ENCODE measurements at places on chromosomes 4 and X.

DNA sequence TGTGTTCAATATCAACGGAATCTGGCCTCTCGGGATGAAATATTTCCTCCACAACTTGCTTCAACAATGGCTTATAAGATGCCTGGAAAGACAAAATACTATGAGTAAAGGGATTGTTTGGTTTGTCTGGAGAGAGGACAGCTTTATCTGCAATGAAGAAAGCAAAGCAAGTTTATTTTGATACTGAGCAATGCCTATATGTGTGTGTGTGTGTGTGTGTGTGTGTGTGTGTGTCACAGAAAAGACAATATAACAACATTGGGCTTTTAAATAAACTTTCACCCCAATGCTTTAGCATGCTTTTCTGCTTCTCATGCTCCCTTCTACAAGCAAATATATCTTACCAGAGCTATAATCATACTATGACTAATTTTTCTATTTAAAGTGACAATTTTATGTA, 45.4 kb downstream of the RASL11B start:
- DNase-seq = no peak

DNA sequence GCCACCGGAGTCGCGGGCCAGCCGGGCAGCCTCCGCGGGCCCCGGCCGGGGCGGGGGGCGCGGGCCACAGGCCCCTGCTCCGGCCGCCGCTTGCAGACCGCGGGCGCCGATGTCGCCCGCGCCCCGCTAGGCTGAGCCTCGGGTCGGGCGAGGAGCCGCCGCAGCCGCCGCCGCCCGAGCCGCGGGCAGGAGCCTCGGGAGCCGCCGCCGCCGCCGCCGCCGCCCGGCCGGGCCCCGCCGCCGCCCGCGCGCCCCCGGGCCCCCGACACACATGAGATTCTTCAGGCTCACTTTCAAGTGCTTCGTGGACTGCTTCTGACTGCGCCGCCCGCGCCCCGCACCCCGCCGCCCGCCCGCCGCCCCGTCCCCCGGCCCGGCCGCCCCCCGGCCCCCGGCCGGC, 345 bp downstream of the SLC6A8 start:
- DNase-seq = no peak

DNA sequence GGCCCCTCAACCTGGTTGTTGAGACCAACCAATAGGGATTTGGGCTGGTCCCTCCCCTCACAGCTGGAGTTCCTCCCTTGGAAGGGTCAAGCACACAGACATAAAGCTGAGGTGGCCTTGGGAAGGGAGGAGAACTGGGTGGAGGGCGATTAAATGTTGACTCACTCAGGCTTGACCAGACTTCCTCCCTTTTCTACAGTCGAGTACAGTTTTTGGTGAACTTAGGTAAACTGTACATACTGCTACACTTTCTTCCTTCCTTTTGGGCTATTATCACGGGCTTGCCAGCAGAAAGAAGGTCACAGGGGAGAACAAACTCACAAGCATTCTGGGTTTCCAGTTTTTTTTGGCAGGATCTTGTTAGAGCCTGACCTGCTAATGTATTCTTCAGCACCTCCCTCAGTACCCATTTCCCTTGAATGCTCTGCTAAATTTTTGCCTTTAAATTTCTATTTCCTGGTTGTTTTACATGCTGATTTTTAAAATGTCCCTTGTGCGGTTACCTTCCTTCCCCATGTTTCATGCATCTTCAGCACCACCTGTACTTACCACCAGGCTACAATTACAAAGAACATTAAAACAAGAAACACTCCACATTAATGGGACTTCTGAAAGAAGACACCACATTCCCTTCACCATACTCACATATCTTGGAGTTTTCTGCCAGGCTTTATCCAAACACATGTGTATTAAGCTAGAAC, 135.2 kb upstream of the RASGEF1B start:
- DNase-seq = no peak

DNA sequence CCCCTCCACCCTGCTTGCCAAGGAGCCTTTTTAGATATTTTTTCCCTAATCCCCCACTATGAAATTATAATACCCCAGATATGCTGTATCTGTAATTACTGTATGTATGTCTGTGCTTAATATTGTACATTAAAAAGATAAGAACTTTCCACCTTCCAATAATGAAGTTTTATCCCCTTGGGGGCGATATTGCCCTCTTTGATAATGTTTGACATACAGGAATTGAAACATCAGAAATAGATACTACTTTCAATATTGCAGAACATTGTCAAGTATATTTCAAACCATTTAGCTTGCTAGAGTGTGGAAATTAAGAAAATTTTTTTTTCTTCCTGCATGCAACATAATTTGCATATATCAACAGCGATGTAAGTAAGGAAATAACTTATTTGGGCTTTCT, 58.9 kb downstream of the NAF1 start:
- no peak for DNase-seq

DNA sequence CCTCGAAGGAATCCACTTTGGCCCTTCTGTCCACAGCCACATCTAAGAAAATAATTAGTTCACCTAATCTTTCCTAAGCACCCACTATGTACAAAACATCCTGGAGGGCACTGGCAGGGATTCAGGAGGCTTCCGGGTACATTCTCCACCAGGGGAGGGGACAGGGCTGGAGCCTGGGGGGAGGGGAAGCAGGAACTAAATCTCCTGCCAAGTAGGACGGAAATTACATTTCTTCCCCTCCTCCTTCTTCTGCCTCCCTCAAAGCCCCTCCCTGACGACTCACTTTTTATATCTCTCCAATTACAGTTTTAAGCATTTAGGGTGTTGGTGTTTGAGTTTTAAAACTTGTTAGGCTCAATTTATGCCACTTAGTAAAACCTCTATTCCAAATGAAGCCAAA, 203.1 kb downstream of the BCOR start:
- no peak for DNase-seq

DNA sequence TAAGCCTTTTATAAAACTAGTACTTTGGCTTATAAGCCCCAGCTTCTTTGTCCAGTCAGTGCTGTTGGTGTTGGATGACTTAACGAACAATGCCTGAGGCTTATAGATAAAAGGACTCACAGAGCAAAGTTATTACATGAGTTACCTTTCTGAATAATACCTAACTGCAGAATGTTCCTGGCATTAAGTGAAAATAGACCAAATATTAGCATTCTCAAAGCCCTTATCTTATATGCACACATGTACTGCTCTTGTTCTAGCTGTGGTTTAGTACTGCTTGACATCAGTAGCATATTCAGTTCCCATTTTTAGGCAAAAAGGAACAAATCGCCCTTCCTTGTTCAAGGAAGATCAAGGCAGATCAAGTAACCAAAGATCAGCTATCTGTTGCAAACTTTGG, 131.6 kb downstream of the ZNF330 start:
- DNase-seq = no peak

- no peak for DNase-seq
These were observed 63.8 kb upstream of the TAPT1 start for GRCh38 chr4:16289897-16290554.

- no peak for DNase-seq
These were observed 520.4 kb downstream of the BCOR start for GRCh38 chrX:39577206-39577984.

DNA sequence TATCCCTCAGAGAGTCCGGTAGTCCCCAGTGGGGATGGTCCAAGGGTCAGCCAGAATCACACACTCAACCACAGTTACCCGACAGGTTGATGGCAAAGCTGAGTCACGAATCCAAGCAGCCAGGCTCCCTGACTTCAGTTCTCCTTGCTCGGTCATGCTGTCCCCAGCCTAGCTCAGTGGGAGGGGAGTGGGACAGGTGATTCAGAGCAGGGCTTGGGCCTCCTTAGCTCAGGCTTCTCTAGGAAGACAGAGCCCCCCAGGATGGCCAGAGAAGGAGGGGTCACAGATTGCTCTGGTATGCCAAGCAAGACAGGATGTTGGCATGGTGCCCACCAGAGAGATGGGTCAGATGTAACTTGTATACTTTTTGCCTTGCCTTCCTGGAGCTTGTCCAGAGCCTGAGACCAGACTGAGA, 66.5 kb downstream of the EFNB1 start:
- peak; percentile 45 for DNase-seq

GRCh38 chr4:101850698-101851097, 60.2 kb downstream of the BANK1 start:
- no peak for DNase-seq

DNA sequence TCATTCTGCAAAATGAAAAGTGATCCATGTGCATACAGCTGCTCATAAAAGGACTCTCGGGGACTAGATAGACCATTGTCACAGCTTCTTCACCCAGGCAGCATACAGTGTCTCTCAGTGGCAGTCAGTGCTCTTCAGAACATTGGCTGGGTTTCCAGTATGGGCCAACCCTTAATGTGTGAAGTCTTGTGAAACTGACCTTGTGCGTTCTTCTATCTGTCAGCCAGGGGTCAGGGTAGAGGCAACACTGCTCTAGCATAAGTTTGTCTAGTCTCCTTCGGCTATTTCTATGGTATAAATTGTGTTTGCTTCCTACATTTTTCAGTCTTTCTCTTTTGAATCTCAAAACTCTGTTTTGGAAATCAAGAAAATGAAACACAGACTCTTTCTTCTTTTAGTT, 37.0 kb upstream of the SMIM31 start:
- DNase-seq = no peak

- DNase-seq = peak; percentile 74
These were observed 531 bp downstream of the HCFC1 start for GRCh38 chrX:153971124-153971449.

DNA sequence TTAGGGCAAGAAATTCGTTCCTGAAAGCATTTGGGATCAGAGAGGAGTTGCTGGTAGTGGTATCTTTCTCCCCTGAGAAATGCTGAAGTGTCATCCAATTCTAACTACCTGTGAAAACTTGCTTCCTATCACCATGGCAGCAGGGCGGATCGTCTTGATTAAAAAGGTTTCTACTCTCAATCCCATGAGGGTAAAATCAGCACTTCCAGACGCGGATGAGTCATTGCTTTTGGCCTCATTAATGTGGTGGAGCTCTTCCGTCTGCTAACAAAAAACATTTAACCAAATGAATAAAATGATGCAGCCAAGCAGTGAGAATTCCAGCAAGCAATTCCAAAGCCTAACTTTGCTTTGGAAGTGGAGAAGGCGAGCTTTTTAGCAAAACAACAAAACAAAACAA, 325.6 kb downstream of the CAMK2D start:
- peak; percentile 44 for DNase-seq

DNA sequence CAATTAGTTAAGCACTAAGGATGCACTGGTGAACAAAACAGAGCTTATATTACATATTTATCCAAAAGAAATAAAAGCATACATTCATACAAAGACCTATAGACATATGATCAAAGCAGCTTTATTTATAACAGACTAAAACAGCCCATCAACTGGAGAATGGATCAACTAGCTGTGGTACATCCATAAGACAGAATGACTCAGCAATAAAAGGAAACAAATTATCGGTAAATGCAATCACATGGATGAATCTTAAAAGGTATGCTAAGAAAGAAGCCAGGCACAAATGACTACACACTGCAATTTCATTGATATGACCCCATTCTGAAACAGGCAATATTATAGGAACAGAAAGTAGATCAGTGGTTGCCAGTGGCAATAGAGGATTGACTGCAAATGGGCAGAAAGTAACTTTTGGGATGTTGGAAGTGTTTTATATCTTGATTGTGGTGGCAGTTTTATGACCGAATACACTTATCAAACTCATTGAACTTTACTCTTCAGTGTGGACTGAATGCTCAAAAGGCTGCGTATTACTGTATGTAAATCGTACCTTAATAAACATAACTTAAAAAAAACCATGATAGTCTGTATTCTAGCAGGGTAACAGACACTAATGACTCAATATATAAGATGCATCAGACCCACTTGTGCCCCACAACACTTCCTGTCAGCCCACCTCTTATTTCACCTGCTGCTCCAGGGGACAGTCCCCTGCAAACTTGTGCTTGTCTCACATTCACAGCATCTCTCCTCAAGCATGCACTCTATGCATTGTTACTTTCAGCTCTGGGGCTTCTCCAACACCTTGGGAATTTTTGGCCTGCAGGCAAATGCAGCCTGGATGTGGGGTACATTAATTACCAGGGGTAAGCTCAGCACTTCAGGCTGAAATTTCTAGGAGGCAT, 59.1 kb downstream of the MID1IP1 start:
- no peak for DNase-seq

- DNase-seq = no peak
These were observed 16.2 kb upstream of the FHL1 start for GRCh38 chrX:136130931-136131833.

DNA sequence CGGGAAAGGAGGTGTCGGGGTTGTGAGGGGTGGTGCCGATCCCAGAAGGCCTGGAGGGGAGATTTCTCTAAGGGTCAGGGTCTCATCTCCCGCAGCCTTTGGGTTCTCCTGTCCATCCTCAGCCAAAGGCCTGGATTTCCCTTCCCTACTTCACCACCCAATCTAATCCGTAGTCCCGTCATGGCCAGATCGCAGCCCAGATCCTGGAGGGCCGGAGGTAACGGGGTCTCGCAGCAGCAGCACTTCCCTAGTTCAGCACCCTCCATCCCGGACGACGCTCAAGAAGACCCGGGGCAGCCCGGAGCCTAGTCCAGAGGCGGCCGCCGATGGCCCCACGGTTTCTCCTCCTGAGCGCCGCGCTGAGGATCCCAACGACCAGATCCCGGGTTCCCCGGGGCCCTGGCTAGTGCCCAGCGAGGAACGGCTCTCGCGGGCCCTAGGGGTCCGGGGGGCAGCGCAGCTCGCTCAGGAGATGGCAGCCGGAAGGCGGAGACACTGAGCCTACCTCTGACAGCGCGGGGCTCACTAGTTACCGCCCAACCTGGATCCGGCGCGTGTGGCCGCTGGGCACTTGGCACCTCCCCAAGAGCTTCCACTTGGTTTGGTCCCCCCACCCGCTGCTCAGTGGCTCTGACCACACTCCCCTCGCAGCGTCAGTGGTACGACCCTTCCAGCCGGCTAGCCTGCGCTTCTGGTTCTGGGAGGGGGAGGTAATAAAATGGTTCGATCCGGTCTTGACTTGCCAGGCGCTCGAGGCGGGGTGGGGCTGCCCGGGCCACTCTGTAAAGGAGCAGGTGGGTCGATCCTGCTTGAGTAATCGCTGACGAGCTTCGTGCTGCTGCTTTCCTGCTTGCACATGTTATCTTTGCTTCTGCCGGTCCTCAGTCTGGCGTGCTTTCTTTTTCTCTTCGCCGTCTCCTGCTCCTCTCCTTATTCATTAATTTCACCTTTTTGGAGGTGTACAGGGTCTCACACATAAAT, 3.6 kb downstream of the MAGIX start:
- DNase-seq = no peak
